NCI-H2081 (cell line): ENCODE measurements at places on chromosomes 2 and 18.

DNA sequence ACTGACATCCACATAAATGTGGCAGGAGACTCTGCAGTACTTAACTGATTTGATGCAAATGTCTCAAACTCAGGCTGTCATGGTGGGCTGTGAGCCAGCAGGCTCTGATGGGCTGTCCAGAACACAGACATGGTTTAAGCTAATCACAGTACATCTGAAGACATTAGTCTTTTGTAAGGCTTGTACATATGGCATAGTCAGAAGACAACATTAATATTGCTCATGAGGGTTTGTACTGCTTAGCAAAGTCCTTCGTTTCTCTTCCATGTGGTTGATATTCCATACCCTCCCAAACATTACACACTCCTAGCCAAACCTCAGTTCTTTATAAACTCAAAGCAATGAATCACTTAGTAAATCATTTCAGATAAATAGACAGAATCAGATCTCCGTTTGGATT, 330.6 kb downstream of the RND3 start:
- DNase-seq = no peak

GRCh38 chr2:104668631-104669030, 185.3 kb upstream of the POU3F3 start:
- no peak for DNase-seq

GRCh38 chr2:162473-163382, 101.1 kb downstream of the SH3YL1 start:
- no peak for DNase-seq

- no peak for DNase-seq
Observed at GRCh38 chr2:49973436-49973835, 819.1 kb upstream of the FSHR start.

DNA sequence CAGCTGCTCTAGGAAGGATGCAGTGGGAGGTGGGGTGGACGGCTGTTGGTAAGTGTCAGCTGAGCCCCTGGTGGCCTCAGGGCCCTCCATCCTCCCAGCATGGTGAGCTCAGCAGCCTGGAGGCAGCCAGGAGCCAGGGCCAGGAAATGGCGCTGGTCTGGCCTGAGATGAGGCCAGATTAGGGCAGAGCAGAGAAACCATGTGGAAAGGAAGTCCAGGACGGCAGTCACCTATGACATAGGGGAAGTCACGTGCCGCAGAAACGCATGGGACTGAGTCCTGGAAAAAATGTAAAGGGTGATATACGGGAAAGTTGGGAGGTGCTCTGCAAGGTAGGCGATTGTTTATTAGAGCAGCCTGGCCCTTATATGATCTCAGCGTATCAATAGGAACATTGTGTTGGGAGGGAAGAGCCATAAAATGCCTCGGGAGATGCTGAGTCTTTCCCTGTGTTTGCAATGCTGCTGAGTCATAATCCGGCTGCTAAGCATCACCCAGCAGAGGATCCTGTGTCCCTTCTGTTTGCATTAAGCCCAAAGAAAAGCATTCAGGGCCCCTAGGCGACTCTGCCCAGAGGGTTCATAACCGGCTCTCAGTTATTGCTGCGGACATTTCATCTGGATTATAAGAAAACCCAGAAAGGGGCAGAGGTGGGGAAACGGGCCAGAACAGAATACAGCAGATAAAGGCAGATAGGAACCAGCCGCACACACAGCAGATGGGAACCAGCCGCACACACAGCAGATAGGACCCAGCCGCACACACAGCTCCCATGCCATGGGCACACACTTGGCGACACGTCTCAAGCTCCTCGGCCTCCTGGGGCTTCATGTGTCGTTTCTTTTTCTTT, 30.3 kb upstream of the B3GNT7 start:
- peak; percentile 28 for DNase-seq

DNA sequence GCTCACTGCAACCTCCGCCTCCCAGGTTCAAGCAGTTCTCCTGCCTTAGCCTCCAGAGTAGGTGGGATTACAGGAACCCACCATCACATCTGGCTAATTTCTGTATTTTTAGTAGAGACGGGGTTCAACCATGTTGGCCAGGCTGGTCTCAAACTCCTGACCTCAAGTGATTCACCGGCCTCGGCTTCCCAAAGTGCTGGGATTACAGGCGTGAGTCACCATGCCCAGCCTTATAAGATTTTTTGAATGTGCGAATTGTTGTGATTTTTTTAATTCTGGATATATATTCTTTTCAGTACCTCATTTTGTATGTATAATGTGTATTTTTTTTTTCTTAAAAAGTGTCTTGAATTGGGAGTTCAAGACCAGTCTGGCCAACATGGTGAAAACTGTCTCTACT, 42.0 kb upstream of the CCDC150 start:
- DNase-seq = no peak

DNA sequence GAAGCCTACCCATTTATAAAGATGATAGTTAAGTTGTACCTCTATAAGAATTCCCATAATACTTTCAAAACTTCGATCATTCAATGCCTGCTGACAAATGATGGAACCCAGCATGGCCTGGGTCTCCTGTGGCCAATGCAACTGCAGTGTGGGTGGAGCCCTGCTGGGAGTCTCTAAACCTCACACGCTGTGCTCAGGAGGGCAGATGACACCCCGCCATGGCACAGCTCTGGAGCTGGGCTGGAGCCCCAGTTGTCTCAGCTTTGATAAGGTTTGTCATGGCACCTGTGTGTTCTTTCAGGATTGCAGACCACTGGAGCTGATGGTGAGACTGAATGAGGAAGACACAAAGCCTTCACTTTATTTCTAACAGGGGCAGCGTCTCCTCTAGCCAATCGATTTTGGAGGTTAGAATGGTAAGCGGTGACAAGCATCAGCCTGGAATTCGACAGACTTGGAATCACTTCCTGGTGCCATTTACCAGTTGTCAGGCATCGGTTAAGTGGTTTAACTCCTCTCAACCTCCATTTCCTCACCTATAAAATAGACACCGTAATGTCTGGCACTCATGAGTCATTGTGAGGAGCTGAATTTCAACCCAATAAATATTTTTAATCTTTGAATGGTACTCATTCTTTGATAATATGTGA, 383.6 kb upstream of the SALL3 start:
- no peak for DNase-seq

GRCh38 chr2:223788826-223789225, 48.6 kb downstream of the AP1S3 start:
- no peak for DNase-seq

- DNase-seq = no peak
Observed at GRCh38 chr2:176777262-176777661, 435.3 kb upstream of the HNRNPA3 start.

- no peak for DNase-seq
Observed at GRCh38 chr2:30178618-30179434, 32.0 kb downstream of the YPEL5 start.

DNA sequence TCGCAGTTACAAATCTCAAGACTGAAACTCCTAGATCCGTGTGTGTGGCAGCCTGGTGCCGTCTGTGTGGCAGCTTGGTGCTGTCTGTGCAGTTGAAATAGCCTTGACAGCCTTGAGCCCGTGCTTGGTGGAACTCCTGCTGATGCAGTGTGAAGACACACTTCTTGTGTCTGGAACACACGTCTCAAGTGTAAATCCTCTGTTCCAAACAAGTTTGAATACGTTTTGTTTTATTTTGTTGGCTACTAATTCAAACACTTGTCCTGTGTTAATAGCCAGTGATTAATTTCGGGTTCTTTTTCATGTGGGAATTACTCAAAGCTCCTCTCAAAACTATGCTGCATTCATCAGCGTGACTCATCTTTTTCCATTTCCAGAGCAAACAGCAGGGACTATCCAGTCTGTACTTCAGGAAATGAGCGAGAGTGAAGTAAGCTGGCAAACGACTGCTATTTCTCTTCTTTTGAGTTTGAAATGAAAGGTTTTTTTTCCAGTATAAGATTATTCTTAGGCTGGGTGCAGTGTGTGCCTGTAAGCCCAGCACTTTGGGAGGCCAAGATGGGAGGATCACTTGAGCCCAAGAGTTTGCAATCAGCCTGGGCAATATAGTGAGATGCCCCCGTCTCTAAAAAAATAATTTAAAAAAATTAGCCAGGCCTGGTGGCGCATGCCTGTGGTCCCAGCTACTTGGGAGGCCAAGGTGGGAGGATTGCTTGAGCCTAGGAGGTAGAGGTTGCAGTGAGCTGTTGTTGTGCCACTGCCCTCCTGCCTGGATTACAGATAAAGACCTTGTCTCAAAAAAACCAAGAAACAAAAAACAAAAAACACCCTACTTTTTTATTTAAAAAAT, 152.9 kb downstream of the SPP2 start:
- no peak for DNase-seq

DNA sequence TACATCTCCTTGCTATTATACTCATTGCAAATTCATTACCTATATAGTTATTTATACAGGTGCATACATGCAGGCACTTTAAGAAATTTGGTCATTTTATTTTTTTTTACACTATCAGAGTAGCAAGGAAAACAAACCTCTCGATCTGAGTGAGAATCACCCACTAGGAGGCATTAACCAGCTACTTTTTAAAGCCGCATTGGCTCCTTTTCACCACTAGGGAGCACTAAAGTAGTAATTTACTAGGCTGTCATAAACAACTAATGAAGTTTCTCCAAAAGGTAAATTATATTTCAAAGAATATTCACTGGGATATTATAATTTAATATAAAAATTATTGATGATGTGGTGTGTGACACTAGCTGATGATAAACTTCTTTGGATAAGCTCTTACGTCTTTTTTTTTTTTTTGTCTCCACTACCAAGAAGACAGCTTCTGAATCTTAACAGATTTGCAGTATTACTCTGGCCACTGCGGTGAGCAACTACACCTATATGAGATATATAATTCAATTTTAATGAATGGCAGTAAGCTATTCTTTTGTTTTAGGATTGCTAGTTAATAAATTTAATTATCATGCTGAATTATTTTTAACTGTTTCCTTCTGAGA, 101.9 kb downstream of the NOL4 start:
- peak; percentile 77 for DNase-seq

DNA sequence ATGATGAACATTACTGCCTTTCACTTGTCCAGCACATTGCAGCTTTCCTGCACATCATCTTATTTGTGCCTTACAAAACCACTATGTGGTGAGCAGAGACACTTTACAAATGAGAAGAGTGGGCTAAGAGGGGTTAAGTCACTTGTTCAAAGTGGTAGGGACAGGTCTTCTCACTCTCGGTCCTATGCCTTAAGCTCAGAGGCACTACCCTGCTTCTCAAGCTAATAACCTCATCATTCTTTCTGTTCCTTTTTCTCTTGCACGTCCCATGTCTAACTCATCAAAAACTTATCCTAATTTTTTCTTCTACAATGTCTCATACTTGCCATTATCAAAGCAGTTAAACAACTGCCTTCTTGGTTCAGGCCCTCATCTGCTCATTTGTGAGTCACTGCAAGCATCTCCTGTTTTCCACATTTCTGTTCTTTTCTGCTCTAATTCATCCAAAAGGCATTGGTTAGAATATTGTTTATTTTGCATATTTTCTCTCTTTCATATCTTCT, 21.9 kb upstream of the NCOA1 start:
- DNase-seq = no peak

DNA sequence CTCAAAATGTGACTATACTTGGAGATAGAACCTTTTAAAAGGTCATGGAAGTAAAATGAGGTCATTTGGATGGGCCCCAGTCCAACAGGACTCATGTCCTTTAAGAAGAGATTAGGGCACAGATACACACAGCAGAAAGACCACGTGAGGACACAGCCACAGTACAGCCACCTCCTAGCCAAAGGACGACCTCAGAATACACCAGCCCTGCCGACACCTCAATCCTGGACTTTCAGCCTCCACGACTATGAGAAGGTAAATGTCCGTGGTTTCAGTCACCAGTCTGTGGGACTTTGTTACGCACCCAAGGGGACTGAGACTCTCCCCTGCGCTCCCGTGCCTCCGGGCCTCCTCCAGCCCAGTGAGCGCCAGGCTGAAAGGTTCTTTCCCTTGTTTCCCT, 30.2 kb upstream of the HPCAL1 start:
- DNase-seq = no peak

- DNase-seq = peak; percentile 63
Observed at GRCh38 chr2:41782306-41783158, 265.3 kb upstream of the PKDCC start.

DNA sequence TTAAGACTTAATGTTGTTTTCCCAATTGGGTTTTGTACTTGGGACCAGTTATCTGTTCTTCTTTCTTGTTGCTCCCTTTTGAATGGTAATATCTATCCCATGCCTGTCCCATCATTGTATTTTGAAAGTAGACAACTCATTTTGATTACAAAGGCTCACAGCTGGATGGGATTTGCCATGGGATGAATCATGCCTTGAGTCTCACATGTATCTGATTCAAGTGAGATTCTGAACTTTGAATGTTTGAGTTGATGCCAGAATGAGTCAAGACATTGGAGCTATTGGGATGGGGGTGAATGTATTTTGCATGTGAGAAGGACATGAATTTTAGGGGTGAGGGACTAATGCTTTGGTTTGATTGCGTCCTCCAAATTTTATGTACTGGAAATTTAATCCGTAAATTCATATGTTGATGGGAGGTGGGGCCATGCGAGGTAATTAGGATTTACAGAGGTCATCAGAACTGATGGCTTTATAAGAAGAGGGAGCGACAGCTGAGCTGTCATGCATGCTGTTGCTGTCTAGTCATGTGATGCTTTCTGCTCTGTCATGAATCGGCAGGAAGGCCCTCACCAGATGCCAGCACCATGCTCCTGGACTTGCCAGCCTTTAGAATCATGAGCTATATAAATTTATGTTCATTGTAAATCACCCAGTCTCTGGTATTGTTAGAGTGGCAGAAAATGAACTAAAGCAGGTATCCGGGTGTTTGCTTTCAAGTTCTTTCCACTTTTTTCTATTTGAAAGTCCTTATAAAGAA, 741.3 kb upstream of the RAB6C start:
- no peak for DNase-seq

GRCh38 chr2:224669449-224669848, 46.7 kb downstream of the CCDC195 start:
- no peak for DNase-seq

GRCh38 chr2:61597300-61598289, 59.4 kb upstream of the XPO1 start:
- DNase-seq = no peak

DNA sequence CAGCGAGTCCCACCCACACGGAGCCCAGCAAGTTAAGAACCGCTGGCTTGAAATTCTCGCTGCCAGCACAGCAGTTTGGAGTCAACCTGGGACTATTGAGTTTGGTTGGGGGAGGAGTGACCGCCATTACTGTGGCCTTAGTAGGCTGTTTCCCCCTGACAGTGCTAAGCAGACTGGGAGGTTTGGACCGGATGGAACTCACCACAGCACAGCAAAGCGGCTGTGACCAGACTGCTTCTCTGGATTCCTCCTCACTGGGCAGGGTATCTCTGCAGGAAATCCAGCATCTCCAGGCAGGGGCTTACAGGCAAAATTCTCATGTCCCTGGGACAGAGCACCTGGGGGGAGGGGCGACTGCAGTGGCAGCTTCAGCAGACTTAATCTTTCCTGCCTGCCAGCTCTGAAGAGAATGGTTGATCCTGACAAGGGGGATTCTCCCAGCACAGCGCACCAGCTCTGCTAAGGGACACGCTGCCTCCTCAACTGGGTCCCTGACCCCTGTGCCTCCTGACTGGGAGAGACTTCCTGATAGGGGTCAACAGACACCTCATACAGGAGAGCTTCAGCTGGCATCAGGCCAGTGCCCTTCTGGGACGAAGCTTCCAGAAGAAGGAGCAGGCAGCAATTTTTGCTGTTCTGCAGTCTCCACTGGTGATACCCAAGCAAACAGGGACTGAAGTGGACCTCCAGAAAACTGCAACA, 425.4 kb downstream of the NYAP2 start:
- DNase-seq = no peak
